Liver (tissue), 10 donors: ENCODE measurements at places on chromosomes 2 and 18. TPM values are rescaled to one million over a fixed set of nuclear protein-coding genes. Genes with fewer than 3 reads are reported as not detected.

CAVIN2 gene
- polyA plus RNA-seq, result 13.9 TPM

EHBP1 gene
- polyA plus RNA-seq, result 28.5 TPM

CXCR1 gene
- polyA plus RNA-seq, result 0.26 TPM

CD8A gene
- 0.90 TPM for polyA plus RNA-seq

DNAJB2 gene
- polyA plus RNA-seq, result 32.0 TPM

TSPYL6 gene
- not detected for polyA plus RNA-seq

NEUROD1 gene
- not detected for polyA plus RNA-seq

ELOA2 gene
- not detected for polyA plus RNA-seq

RAB17 gene
- polyA plus RNA-seq, result 80.2 TPM

GAREM2 gene
- polyA plus RNA-seq, result 0.28 TPM

IL1A gene
- polyA plus RNA-seq, result not detected

DNA sequence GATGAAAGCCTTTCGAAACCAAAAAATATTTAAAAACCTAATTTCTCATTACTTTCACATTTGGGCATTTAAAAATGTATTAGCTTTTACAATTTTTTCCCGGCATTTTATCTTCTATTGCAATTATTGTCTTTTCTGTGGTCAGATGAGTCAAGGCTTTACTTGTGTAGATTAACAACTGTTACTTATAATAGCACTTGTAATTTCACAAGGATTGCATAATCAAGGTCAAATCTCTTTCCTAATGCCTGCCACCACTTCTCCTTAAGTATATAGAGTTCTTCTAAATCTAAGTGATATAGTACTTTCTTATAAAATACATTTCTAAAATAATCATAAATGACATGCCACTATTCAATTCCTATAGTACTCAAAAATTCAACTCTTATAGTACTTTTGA lies 67.2 kb downstream of the SLC8A1 start:
- no peak for DNase-seq

DNA sequence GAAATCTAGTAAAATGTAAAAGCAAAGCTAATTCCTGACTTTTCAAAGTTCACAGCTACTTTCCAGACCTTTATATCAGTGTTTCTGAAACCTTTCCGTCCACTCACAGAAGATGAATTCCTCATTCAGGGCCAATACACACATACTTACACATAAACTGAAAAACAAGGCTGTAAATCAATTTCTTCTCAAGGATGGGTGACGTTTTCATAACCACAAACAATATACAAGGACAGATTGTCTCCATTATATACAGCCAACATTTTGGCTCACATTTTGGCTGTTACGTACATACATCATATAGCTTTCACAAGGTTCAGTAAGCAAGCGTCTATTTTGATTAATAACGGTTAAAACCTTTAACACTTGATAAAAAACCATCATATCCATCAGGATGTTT lies 1.4 kb downstream of the RPRD1A start:
- no peak for DNase-seq

DNA sequence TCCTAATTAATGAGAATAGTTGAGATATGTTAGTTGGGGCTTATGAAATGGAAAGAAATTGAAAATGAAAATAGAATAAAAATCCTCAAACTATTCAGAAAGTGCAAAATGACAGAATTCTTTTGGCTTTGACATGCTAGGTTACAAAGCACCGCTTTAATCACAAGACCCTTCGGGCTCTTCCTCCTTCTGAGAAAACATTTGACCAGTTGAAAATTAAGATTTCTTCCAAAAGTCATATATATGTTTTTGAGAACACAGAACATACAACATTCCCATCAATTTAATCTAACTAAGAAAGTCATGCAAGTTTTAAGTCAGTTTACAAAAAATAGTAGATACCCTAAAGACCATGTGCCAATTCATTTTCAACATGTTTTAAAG lies 2.2 kb upstream of the SLC40A1 start:
- DNase-seq, result no peak

DNA sequence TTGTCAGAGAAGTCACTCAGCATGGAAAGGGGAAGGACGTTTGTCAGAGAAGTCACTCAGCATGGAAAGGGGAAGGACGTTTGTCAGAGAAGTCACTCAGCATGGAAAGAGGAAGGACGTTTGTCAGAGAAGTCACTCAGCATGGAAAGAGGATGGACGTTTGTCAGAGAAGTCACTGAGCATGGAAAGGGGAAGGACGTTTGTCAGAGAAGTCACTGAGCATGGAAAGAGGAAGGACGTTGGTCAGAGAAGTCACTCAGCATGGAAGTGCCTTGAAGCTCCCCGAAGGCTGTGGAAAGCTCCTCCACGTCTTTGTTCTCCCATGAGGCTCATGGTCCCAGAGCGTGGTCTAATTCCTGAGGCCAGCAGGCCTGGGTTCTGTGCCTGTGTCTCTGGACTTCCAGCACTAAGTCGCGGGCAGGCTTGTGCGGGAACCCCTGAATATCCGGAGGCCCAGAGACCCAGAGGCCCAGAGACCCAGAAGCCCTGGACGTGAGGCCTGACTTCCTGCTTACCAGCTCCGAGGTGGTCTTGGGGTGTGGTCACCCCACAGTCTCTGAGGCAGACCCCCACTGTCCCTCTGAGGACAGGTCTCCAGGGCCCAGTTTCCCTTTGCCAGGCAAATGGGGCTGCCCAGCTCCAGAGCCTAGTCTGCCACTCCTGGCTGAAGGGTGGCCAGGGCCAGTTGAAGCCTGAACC lies 70.4 kb upstream of the TWIST2 start:
- no peak for DNase-seq

- DNase-seq, result no peak
Measured at GRCh38 chr2:237752761-237753165, 45.8 kb upstream of the RBM44 start.

DNA sequence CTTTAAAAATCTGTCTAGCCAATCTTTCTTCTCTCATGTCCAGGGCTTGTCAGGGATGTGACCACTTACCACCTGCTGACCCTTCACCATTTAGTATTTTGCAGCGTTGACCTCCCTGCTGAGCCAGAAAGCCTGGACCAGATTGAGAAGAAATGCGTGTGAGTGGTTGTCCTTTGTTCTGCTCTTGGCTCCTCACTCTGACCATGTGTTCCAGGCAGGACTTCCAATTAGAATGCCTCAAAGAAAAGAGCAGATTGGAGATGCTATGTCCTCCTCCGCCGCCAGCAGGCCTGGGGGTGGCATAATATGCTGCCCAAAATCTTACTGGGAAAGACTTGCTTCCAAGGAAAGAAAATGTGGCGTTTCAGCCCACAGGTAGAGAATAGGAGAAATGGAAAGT lies 894.1 kb downstream of the SLC4A3 start:
- no peak for DNase-seq

DNA sequence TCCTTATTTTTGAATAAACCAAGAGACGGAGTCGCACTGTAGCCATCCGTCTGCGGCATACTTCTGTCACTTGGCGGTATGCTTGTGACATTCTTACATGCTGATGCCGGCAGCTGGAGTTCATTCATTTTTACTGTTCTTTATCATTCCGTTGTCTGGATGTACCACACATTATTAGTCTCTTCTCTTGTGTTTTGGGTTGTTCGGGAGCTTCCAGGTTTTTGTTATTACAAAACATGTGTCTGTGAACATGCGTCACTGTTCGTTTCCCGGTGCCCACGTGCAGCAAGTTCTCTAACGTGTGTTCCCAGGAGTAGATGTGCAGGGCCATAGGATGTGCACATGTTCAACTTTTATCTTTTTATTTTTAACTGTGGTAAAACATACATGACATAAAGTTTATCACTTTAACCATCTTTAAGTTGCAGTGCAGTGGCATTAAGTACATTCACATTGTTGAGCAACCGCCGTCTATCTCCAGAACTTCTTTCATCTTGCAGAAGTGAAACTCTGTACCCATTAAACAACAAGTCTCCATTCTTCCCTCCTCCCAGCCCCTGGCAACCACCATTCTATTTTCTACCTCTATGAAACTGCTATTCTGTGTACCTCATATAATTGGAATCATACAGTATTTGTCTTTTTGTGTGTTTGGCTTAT lies 40.1 kb downstream of the MTCL1 start:
- no peak for DNase-seq

- DNase-seq, result no peak
Measured at GRCh38 chr2:120287183-120288015, 34.7 kb downstream of the RALB start.

- DNase-seq, result no peak
Measured at GRCh38 chr2:15050483-15050882, 418.0 kb downstream of the LRATD1 start.

GRCh38 chr2:103396152-103396551 lies 634.3 kb downstream of the TMEM182 start:
- no peak for DNase-seq

- no peak for DNase-seq
Measured at GRCh38 chr2:120438301-120439066, 92.5 kb downstream of the INHBB start.

GRCh38 chr2:37894601-37895000 lies 30.5 kb upstream of the RMDN2 start:
- DNase-seq, result no peak

GRCh38 chr2:44247924-44248323 lies 27.4 kb upstream of the SLC3A1 start:
- DNase-seq, result no peak

GRCh38 chr2:41847744-41848441 lies 199.9 kb upstream of the PKDCC start:
- DNase-seq, result no peak

- DNase-seq, result no peak
Measured at GRCh38 chr18:50911006-50911405, 32.1 kb downstream of the ME2 start.

- DNase-seq, result no peak
Measured at GRCh38 chr2:60500861-60501260, 52.6 kb downstream of the BCL11A start.

- DNase-seq, result no peak
Measured at GRCh38 chr2:119694470-119694844, 15.5 kb downstream of the TMEM177 start.

DNA sequence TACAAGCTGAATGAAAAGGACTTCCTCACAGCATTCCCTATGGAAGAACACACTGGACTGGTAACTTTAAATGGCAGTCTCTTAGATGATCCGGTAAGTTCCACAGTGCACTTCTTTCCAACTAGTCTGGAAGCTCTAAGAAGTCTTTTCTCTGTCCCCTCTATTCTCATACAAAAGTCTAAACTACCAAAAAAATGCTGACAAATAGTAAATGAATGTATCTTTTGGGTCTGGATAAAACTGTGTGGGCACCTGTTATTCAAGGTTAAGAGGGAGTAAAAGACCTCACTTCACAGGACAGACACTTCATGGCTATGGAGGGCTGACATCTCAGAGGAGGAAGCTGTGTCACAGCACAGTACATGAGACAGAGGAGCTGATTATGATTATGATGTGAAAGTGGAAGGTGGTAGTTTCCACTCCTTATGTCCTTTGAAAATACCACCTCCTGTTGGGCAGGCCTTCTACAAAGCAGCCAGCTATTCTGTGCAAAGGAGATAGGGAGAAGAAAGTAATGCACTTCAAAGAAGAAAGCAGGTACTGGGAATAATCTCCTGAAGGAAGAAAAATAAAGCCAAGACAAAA lies 23.9 kb downstream of the CCDC93 start:
- DNase-seq, result no peak

- DNase-seq, result no peak
Measured at GRCh38 chr2:159050426-159050825, 82.0 kb downstream of the TANC1 start.

DNA sequence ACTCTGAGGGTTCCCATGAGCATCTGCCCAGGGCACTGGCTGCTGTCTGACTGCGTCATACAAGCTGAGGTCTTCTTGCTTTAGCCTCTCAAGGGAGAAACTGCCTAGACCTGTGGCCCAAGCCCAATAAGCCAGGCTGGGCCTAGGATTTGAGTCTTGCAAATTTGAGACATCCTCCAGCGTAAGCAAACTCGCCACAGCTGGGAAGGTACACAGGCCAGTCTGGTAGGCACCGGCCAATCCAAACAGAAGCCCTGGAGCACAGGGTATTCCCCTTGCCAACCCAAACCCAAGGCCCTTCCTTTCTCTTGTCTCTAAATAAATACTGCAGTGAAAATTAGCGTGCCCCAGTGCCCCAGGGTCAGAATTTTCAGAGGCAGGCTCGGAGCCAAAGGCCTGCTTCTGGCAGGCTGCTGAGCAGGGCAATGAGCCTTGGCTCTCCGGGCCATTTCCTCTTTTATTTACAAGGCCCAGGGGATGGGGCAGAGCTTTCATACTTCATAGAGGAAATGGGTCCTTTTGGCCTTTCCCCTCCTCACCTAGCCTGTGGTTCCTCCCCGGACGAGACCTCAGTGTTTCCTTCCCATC lies 33.3 kb downstream of the POLR1A start:
- no peak for DNase-seq

GRCh38 chr2:240358080-240358479 lies 77.4 kb upstream of the GPC1 start:
- DNase-seq, result no peak

DNA sequence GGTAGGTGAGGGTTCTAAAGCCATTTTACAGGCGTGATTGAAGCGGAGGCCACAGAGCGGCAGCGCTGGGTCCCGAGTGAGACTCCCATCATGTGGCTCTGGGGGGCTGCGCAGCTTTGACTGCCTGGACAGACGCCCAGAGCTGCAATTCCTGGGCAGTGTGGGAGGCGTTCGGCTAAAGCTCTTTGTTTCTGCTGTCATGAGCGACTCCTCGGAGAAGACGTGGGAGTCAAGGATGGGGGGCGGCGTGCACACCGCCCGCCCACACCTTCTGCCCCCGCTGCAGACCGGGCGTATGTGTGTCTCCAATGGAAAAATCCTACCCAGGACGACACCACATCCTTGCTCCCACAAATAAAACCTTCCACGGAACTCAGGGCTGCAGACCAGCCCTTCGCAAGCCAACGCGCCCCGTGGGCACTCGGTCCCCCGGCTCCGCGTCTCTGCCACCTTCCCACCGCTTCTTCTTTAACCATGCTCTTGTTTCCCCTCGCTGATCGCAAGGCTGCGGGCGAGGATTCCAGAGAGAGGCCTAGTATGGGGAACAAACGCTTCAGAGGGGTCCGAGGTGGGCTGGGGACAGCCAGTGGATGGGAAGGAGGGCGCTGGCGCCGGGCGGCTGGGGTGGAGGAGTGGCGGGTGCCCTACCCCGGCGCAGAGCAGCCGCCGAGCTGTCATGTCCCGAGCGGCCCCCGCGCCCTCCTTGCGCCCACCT lies 680 bp upstream of the LBH start:
- no peak for DNase-seq

GRCh38 chr18:5899835-5900234 lies 4.5 kb upstream of the TMEM200C start:
- DNase-seq, result no peak

DNA sequence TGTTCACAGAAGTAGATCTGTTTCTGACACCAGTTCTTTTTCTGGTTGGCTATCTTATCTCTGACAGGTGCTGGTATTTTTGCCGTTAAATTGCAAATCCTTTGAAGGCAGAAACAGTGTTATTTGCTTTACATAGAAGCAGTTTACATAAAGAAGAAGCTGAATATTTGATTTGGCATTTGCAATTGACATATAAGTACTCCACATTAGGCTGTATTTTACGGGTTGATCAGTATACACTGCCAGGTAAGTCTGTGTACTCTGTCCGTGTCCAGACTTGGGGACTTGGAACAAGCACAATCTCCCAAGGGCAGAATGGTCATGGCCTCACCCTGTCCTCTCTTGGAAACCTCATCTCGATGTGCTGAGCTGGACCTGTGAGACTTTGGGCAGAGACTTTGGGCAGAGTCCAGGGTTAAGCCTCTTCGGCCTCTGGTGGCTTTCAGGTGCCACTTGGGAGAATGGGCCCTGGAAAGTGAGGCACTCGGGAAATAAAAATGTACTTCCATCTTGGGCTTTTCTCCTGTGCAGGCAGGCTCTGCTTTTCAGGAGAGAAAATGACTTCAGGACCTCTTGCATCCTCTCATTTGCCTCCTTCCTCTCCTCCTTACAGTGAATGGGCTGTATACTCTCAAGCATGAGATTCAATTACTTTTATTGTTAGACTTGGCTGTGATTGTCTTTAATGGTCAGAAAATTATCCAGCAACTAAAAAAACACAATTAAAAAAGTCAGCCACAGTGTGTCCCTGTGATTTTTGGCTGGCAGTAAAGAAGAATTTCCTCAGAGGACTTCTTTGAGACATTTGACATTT lies 108.5 kb downstream of the RAPGEF4 start:
- no peak for DNase-seq
